ENCODE measurements at places on chromosomes 13 and 19.

- H3K27ac ChIP-seq = no peak overlapping the region
- no peaks in the 10 kb centered on the region for H3K36me3 ChIP-seq
- DNase-seq = no peak
- H3K4me1 ChIP-seq = no peaks in the 10 kb centered on the region
- no peak overlapping the region for H3K4me3 ChIP-seq
Observed at GRCh38 chr13:50322006-50322405, 306.8 kb downstream of the KCNRG start.

GRCh38 chr13:32824675-32825074 lies 191.5 kb upstream of the KL start:
- H3K27me3 ChIP-seq = no peaks in the 10 kb centered on the region
- DNase-seq = no peak
- H3K36me3 ChIP-seq = no peaks in the 10 kb centered on the region
- no peak overlapping the region for H3K4me3 ChIP-seq
- no peaks in the 10 kb centered on the region for H3K4me1 ChIP-seq

- H3K27me3 ChIP-seq = no peaks in the 10 kb centered on the region
- peak; percentile 79 for DNase-seq
- no peaks in the 10 kb centered on the region for H3K36me3 ChIP-seq
- no peak overlapping the region for H3K4me3 ChIP-seq
Observed at GRCh38 chr19:18514800-18515682, 6.8 kb downstream of the ELL start.

GRCh38 chr13:71355010-71355409 lies 512.0 kb downstream of the DACH1 start:
- H3K4me1 ChIP-seq = no peaks in the 10 kb centered on the region
- no peaks in the 10 kb centered on the region for H3K36me3 ChIP-seq
- DNase-seq = no peak
- no peak overlapping the region for H3K4me3 ChIP-seq
- no peaks in the 10 kb centered on the region for H3K27me3 ChIP-seq
- no peak overlapping the region for H3K27ac ChIP-seq

- no peaks in the 10 kb centered on the region for H3K27me3 ChIP-seq
- no peak overlapping the region for H3K27ac ChIP-seq
- peaks cover 26% of the 10 kb centered on the region for H3K36me3 ChIP-seq
- H3K4me1 ChIP-seq = peaks cover 5% of the 10 kb centered on the region
- no peak overlapping the region for H3K4me3 ChIP-seq
Observed at GRCh38 chr19:35027851-35028599, 2.2 kb upstream of the SCN1B start.

DNA sequence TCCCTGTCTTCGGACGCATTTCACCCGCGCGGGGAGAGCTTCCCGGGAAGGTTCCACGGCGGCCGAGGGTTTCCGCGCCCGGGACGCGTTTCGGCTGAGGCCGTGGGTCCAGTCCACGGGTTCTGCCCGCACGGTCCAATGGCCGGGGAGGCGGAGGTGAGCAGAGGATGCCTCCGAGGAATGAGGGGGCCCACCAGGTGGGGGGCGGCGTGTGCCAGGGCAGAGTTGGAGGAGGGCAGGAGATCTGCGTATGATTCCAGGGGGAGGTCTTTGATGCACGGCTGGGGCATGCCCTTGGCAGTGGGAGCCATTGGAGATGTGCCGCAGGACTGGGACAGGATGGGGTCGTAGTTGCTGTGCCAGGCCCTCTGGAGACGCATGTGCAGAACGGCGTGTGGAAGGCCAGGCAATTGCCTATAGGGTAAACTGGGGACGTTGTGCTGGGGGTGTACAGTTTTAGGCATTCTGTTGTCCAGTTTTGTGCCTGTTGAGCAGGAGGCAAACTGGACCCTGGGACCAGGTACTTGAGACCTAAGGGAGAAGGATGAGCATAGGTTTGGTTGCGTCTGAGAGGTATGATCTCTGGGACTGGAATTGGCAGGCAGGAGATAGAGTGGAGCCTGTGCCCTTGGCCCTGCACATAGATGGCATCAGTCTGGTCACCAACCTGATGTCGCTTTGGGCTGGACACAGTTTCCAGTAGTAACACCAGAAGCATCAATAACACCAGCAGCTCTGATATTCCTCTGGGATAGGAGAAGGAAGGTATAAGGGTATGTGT lies 751 bp downstream of the ZNF584 start:
- peaks cover 25% of the 10 kb centered on the region for H3K4me1 ChIP-seq
- no peaks in the 10 kb centered on the region for H3K36me3 ChIP-seq
- H3K27ac ChIP-seq = peak overlapping the region; percentile 83

- H3K4me3 ChIP-seq = no peak overlapping the region
- no peaks in the 10 kb centered on the region for H3K27me3 ChIP-seq
- DNase-seq = no peak
- no peaks in the 10 kb centered on the region for H3K36me3 ChIP-seq
- H3K27ac ChIP-seq = no peak overlapping the region
- H3K4me1 ChIP-seq = no peaks in the 10 kb centered on the region
Observed at GRCh38 chr13:104871456-104871855, 1664.0 kb downstream of the EFNB2 start.

- no peaks in the 10 kb centered on the region for H3K36me3 ChIP-seq
- DNase-seq = no peak
- no peaks in the 10 kb centered on the region for H3K27me3 ChIP-seq
- H3K27ac ChIP-seq = peak overlapping the region; percentile 71
- peaks cover 34% of the 10 kb centered on the region for H3K4me1 ChIP-seq
- no peak overlapping the region for H3K4me3 ChIP-seq
Observed at GRCh38 chr19:17079710-17080439, 4.3 kb downstream of the MYO9B start.

GRCh38 chr13:67052550-67053490 lies 177.3 kb downstream of the PCDH9 start:
- no peaks in the 10 kb centered on the region for H3K4me1 ChIP-seq
- H3K36me3 ChIP-seq = no peaks in the 10 kb centered on the region
- no peak overlapping the region for H3K4me3 ChIP-seq
- no peaks in the 10 kb centered on the region for H3K27me3 ChIP-seq

DNA sequence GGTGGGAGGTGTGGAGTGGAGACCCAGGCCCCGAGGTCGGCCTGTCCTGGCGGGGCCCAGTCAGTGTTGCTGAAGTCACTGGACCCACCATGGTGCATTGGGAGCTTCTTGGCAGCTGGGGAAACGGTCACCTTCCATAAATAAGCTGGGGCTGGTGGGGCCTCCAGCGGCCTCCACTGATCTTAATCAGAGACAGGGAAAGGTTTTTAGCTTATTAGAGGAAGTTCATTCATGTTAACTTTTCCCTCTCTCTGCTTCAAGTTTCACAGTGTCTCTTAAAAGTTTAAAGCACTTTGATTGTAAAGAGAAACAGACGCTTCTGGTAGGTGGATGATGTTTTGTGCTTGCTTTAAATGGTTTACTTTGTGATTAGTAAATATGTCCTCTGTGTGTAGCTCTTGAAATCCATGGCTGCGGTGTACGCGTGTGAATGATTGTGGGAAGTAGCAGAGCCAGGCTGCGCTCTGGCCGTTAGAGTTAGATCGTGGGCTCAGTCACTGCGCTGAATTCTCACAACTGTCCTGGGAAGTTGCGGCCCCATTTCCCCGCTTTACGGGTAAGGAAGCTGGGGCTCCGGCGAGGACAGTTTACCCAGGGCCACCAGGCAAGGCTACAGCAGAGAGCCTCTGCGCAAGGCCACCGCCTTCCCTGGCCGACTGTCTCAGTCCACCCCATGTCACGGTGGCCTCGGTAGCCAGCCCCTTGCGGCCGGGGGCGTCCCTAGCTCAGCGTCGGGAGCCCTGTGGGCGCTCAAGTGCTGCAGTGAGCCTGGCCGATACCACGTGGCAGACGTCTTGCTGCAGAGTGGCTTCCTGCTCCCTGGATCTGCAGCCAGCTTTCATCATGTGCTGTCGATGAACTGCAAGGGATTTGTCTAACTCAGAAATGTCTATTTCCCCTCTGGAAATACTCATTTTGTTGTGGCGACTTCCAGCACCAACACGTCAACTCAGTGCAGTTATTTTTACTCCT lies 16.5 kb upstream of the NDUFS7 start:
- H3K27me3 ChIP-seq = no peaks in the 10 kb centered on the region
- H3K27ac ChIP-seq = no peak overlapping the region
- no peaks in the 10 kb centered on the region for H3K4me1 ChIP-seq
- DNase-seq = no peak

- H3K27me3 ChIP-seq = no peaks in the 10 kb centered on the region
- H3K36me3 ChIP-seq = no peaks in the 10 kb centered on the region
- H3K4me3 ChIP-seq = no peak overlapping the region
- H3K4me1 ChIP-seq = no peaks in the 10 kb centered on the region
- H3K27ac ChIP-seq = no peak overlapping the region
Observed at GRCh38 chr19:28497887-28498286, 715.1 kb downstream of the UQCRFS1 start.

GRCh38 chr13:92886535-92887077 lies 340.0 kb upstream of the GPC6 start:
- no peak overlapping the region for H3K27ac ChIP-seq
- no peaks in the 10 kb centered on the region for H3K27me3 ChIP-seq
- no peak overlapping the region for H3K4me3 ChIP-seq

DNA sequence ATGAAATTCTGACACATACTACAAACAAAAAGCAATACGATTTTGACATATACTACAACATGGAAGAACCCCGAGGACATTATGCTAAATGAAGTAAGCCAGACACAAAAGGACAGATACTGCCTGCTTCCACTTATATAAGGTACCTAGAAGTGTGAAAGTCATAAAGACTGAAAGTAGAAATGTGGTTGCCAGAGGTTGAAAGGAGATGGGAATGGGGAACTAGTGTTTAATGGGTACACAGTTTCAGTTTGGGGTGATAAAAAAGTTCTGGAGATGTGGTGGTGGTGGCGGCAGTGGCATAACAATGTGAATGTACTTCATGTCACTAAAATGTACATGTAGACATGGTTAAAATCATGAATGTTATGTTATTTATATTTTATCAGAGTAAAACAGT lies 12.1 kb upstream of the NDFIP2 start:
- H3K4me3 ChIP-seq = no peak overlapping the region
- no peaks in the 10 kb centered on the region for H3K27me3 ChIP-seq
- no peaks in the 10 kb centered on the region for H3K36me3 ChIP-seq
- no peak overlapping the region for H3K27ac ChIP-seq
- no peaks in the 10 kb centered on the region for H3K4me1 ChIP-seq
- no peak for DNase-seq

DNA sequence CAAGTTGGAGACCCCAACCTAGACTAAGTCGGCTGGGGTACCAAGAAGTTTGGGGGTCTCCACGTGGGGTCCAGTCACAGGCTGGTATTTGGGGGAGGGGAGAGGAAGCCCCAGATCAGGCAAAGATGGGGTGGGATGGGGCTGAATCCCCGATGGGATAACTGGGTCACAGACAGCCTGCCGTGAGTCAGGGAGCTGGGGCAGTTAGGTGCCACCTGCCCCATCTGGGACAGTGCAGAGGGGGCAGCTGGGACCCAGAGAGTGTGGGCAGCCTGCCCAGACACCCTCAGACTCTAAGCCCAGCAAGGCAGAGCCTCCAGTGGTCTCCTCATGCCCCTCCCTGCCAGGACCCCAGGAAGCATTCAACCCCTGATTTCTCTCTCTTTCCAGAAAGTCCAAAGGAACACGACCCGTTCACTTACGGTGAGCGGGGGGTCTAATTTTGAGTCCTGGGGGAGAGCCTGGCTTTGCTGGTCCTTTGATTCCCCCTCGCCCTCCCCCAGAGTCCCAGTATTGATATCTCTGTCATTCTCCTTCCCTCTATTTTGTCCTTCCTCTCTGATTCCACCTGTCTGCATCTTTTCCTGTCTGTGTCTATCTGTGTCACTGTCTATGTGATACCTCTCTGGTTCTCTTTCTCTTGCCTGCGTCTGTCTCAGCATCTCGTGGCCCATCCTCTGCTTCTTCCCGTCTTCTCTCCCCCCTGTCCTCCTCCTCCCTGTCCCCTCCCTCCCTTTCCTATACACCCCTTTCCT lies 1.8 kb downstream of the FXYD1 start:
- peak overlapping the region; percentile 51 for H3K4me3 ChIP-seq
- DNase-seq = no peak
- H3K27me3 ChIP-seq = no peaks in the 10 kb centered on the region
- H3K36me3 ChIP-seq = no peaks in the 10 kb centered on the region

GRCh38 chr19:31110336-31110735 lies 238.9 kb downstream of the TSHZ3 start:
- H3K27ac ChIP-seq = no peak overlapping the region
- no peak for DNase-seq
- H3K4me3 ChIP-seq = no peak overlapping the region
- H3K27me3 ChIP-seq = no peaks in the 10 kb centered on the region
- no peaks in the 10 kb centered on the region for H3K36me3 ChIP-seq

GRCh38 chr19:15337202-15337601 lies 4.9 kb upstream of the BRD4 start:
- peaks cover 6% of the 10 kb centered on the region for H3K4me1 ChIP-seq
- no peak overlapping the region for H3K4me3 ChIP-seq
- H3K36me3 ChIP-seq = no peaks in the 10 kb centered on the region

GRCh38 chr13:111171629-111172028 lies 56.5 kb downstream of the ARHGEF7 start:
- DNase-seq = no peak
- H3K4me1 ChIP-seq = no peaks in the 10 kb centered on the region
- no peak overlapping the region for H3K27ac ChIP-seq
- no peaks in the 10 kb centered on the region for H3K27me3 ChIP-seq
- no peak overlapping the region for H3K4me3 ChIP-seq

DNA sequence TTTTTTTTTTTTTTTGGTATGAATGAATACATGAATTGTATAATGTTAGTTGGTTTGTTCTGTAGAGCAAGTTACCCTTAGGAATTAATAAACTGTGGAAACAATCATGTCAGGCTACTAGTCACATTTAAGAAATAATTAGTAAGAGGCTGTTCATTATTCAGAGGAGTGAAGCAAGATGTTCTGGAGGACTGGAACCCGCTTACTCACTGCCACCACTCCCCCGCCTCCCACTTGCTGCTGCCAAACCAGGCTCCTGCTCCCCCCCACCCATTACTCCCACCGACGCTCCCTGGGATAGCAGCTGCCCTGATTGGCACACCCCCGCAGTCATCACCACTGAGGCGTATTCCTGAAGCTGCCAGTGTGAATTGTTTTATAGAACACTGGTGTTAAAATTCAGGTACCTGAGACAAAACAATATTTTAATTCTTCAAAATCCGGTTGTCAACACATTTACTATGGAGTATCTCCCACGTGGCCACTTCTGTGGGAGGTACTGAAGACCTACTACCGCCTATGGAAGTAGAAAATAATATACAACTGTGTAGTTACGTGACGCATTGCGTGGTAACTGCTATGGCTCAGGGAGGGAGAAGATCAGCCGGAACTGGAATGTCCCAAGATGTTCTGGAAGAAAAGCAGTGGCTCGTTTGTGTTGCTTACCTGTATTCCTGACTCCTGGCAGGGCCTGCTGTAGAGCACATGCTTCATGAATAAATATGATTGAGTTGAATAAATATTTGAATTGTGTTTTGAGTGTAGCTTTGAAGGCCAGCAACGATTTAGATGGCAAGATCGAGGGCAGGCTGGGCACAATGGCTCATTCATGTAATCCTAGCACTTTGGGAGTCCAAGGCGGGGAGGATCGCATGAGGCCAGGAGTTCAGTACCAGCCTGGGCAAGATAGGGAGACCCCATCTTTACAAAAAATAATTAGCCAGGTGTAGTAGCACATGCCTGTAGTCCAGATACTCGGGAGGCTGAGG lies 1.7 kb downstream of the DPY19L3 start:
- H3K36me3 ChIP-seq = peaks cover 19% of the 10 kb centered on the region
- no peak overlapping the region for H3K27ac ChIP-seq
- H3K4me1 ChIP-seq = peaks cover 2% of the 10 kb centered on the region
- no peak for DNase-seq

All from liver (tissue), 10 donors.